ENCODE measurements at places on chromosomes 1 and 21. TPM values are rescaled to one million over a fixed set of nuclear protein-coding genes. Genes with fewer than 3 reads are reported as not detected.

Gene SPRR3
- 0.70 TPM for total RNA-seq

Gene GPX7
- total RNA-seq: 5.7 TPM

Gene TAL1
- 0.17 TPM for total RNA-seq

Gene HSD11B1
- not detected for total RNA-seq

Gene RNF19B
- total RNA-seq: 25.8 TPM

DNA sequence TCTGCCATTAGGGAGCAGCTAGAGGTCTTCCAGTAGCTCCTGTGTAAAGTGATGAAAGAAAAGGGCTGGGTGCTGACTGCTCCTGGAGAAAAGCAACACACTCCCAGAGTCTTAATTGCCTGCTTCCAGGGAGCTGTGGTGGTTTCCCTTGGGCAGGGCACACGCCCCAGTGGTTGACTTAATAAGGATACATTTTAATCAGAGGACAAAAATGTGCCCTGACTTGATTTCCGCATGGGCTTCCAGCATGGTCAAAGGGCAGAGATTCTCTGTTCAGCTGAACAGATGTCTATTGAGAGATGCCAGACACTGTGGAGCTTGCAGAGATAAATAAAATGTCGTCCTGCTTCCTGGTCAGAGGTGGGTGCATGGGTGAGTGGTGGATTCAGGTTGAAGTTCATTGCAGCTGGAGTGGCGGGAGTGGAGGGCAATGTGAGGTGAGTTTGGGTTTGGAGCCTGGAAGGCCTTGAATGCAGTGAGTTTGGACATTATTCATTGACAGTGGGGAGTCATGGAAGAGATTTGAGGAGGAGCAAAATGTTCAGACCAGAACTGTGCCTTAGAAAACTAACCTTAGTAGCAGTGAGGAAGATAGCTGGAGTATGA lies 16.0 kb downstream of the QSOX1 start:
- no peak for DNase-seq

- no peak for DNase-seq
These were observed 42.5 kb downstream of the OLFML2B start for GRCh38 chr1:161981126-161981525.

GRCh38 chr1:91608876-91609275 lies 108.2 kb downstream of the CDC7 start:
- peak; percentile 35 for DNase-seq

GRCh38 chr1:108072212-108072611 lies 107.2 kb upstream of the VAV3 start:
- DNase-seq: no peak

- DNase-seq: no peak
These were observed 184.0 kb upstream of the C1orf87 start for GRCh38 chr1:60257531-60257930.

GRCh38 chr1:23344987-23345472 lies 946 bp upstream of the HNRNPR start:
- no peak for DNase-seq

Data from astrocyte (in vitro differentiated cells and primary cell).